ENCODE measurements at places on chromosomes 5 and 9.

GRCh38 chr5:73448463-73449136, at the start of gene FOXD1:
Gene FOXD1, minus strand, starts transcription at chr5:73448777. Its CDS starts 415 bp downstream, at chr5:73448362.
- DNase-seq: peak; percentile 49

DNA sequence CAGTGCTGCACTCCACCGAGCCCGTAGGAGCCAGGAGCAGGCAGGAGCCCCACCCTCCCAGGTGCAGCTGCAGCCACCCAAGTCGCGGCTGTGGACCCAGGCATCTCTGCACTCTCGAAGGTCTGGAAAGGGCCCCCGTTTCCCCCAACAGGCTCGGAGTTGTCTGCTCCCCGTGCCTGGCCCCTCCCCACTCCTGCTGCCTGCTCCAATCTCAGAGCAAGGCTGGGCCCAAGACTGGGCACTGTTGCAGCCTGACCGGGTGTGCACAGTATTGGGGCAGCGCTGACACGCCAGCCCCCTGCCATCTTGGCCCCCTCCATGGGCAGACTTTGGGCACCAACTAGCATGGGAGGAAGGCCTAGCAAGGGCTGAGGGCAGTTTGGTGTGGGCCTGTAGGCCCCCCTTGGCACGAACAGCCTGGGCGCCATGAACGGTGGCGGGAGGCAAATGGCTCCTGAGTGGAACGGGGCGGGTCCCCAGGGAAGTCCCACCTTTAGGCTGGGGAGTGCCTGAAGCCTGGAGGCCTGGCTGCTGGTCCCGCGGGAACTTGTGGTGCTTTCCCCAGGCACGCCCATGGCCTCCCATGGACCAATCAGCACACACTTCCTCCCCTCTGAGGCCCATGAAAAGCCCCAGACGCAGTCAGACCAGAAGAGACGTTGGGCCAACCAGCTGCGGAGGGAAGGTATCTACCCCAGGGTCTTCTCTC, 60.4 kb downstream of the PSAT1 start:
- no peak for DNase-seq

DNA sequence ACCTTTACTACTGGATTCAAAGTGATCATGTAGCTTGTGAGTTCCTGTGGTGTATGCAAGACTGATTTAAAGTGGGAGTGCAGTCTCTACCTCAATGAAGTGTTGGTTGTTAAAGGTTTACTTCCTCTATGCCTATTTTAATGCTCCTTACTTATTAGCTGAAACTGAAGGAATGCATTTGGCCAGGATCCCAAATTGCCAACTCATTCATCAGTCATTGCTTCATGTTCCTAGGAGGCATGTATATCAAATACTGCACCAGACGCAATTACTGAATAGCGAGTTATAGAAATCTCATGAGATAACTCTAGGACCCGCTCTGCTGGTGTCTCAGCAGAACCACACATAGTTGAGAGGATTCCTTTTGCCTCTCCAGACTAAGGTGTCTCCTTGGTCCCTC, 143.0 kb upstream of the RPS23 start:
- DNase-seq: no peak

- no peak for DNase-seq
These were observed 597 bp upstream of the CENPH start for GRCh38 chr5:69188811-69189161.

GRCh38 chr9:7226007-7226640, 468.4 kb downstream of the KDM4C start:
- DNase-seq: no peak

Measured in stimulated activated CD4-positive, alpha-beta T cell treated with anti-CD3 and anti-CD28 coated beads, TNF-alpha, amount 100 ng/mL, for 48 hours (primary cell).